ENCODE measurements at places on chromosomes 4 and X.

DNA sequence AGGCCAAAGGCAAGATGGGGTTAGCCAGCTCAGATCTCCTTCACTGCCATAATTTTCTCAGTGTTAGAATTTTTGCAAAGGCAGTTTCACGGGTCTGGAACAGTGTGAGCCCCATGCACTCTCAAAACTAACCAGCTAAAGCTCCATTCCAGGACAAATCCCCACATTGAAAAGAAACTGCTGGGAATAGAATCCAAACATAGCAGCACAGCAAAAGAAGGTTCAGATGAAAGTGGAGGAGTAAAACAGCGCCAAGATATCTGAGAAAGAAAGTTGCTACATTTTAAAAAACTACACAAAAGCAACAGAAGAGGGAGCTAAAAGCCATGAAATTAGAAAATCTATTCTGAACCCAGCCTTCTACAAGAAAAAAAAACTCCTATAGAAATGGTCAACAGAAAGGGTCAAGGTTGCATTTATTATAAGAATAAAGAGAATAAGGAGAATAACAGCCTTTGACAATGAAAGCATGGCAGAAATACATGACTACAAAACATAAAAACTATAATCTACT, 39.6 kb upstream of the SLC7A3 start:
- no peak for DNase-seq

DNA sequence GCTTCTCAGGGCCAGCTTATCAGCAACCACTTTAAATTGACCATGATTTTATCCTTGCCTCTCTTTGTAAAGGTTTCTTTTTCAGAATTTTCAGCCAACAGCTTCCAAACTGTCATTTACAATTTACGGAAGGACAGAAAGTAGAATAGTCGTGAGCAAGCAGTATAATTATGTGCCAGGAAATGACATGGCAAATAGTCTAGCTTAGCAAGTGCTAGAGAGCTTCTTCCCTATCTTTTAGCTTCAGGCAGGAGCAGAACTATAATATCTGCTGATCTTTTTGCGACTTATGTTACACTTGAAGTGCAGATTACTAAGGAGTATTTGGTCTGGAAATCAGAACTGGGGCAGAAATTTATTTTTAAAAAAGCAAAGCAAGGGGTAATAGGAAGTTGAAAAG, 123.0 kb upstream of the AP1S2 start:
- no peak for DNase-seq

GRCh38 chr4:163592212-163592611, 97.7 kb downstream of the TMA16 start:
- DNase-seq: no peak

DNA sequence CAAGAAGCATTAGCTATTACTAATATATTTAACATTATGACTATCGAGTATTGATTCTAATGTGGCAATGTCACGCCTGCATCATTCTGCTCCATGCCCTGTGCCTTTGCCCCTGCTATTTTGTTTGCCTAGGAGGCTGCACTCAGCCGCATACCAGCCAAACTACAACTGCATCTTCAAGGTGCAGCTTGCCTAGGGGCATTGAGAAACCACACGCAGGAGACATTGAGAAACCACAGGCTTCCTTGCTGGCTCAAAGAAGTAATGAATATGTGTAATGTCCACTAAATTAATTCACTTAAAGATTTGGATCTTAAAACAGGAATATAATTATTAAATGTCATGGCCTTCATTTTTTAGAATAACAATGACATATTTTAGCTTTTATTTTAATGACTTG, 683.6 kb upstream of the TENM3 start:
- DNase-seq: no peak

DNA sequence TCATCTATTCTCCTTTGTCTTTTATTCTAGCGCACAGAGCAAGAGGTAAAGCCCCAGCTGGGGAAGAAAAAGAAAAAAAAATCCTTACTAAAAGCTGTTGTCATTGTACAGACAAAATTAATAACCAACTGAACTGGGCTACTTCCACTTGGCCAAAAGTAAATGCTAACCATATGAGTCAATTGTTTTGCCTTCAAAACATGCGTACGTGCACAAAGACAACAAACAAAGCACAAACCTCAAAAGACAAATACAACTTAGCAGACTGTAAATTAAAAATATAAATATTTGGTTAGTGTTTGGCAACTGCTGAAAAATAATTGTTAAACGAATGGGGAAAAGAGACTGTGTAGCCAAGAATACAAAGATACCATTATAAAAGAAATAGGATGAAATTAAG, 5.9 kb downstream of the EDA2R start:
- DNase-seq: no peak
